Activated T-cell treated with anti-CD3 and anti-CD28 coated beads for 1 hour (primary cell): ENCODE measurements at places on chromosomes 4 and X.

- no peak for DNase-seq
These were observed at the start of gene NLGN4X for GRCh38 chrX:6228720-6229119. Gene NLGN4X, minus strand, starts transcription at chrX:6228867. Its CDS starts 77,401 bp downstream, at chrX:6151466.

GRCh38 chr4:23654791-23655190 is 235.1 kb downstream of the PPARGC1A start:
- DNase-seq = no peak

GRCh38 chr4:17705107-17705506 is 76.3 kb downstream of the FAM184B start:
- DNase-seq = no peak

DNA sequence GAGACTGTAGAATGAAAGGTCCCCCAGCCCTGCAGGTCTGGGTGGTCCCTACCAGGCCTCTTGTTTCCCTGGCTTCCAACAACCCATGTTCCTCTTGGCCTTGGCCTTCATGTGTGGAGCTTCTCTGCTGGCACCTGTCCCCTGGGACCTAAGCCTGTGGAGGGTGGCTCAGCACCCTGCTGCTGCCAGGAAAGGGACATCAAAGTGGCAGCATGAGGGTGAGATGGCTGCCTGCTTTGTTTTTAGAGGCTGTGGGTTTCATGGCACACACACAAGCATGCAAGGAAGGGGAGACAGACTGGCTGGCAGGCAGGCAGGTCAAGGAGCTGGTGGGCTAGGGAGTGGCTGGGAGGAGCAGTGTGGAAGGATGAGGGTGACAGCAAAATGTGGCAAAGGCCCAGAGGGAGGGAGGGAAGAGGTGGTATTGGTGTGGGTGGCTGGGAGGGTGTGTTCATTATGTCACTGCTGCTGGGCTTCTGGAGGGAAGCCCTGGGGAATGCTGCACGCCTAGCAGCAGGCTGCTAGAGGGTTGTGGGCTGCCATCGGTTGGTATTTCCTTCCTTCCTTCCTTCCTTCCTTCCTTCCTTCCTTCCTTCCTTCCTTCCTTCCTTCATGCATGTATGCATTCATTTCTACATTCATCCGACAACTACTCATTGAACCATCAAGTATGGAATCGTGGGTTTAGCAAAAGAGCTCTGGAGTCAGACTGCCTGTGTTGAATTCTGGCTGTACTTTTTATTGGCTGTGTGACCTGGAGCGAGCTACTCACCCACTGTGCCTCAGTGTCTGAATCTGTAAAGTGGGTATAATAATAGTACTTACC is 128.7 kb upstream of the PJA1 start:
- DNase-seq = no peak

GRCh38 chr4:186069729-186070128 is 773 bp downstream of the TLR3 start:
- DNase-seq = no peak

DNA sequence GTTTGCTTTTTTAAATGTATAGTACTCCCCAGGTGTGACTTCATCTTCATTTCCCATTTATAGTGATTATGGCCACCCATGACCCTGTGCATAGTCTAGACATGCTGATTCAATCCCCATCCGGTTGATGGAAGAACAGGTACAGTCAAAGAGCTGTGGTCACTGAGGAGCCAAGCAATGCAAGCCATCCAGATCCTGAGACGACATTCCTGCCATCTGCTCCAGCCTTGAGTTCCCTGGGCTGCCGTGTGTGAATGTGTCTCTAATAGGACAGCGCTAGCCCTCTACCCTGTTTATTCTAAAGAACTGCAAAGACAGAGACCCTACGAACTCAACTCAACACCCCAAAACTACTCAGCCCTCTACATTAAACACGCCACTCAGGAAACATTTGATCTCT is 1.7 kb downstream of the KCNIP4 start:
- DNase-seq = no peak
